Stimulated activated CD8-positive, alpha-beta memory T cell treated with anti-CD3 and anti-CD28 coated beads, Interleukin-2, amount 100 ng/mL, for 1 hour (primary cell): ENCODE measurements at places on chromosomes 12 and 14.

DNA sequence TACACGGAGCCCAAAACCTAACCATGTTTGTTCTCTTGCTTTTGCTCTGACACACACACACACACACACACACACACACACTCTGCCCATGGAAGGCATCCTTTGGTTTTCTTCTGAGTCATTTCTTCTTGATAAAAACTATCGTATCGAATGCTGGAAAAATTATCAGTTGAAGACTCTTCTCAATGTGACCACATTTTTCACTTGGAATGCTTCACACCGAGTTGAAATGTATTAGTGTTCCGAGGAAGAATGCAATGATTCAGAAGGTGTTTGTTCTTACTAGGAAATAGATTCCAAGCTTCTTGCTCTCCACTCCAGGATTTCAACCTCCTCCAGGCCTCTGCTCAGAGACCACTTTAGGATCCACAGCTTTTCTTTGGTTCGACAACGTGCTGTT lies 226.3 kb downstream of the MON2 start:
- no peak for DNase-seq

DNA sequence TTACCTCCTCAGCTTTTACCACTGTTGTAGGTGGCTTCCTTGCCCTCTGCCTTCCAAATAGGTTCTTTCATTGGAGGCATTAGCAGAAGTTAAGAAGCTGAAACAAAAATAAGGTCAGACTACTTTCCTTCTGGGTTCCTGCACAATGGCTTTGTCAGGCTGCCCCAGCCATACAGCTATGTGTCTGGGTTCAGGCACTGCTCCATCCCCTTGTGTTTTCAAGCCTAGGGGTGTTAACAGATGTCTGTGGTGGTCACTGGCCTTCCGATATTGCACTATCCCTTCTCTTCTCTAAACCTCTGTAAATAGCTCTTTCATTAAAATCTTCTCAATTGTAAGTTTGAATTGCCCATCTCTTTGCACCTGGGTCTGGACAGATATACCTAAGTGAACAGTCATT lies 728.9 kb downstream of the SLC16A7 start:
- no peak for DNase-seq

DNA sequence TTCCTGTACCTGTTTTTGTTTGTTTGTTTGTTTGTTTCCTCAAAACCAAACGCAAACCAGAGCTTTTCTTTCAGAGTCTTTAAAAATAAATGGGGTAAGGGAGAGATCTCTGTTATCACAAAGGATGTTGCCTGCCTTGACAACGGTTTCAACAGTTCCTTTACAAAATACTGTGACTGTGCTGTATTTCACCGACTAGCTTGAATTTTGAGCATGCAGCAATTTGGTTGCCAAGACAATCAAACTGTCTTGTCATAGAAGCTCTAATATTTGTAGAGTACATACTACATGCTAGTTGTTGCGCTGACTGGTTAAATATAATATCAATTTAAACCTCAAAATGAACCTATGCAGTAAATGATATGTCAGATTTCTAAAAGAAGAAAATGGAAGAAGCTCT lies 22.4 kb upstream of the TCP11L2 start:
- no peak for DNase-seq

DNA sequence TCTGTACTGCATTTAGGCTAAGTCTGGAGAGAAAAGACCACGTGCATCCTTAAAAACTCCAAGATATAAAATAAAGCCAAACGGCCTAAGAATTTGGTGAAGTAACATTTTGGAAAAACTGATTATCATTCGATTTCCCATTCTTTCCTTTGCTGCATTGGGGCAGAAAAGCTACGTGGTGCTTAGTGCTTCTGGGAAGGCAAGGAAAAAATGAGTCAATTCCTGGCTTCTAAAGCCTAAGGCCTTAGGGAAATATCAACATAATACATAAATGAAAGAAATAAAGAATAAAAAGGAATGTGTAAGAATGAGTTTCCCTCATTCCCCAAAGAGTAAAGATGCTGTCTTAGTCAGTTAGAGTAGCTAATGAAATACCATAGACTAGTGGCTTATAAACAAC lies 520.5 kb downstream of the GLT1D1 start:
- no peak for DNase-seq

- no peak for DNase-seq
Observed at GRCh38 chr14:66117600-66117999, 368.6 kb upstream of the CCDC196 start.

DNA sequence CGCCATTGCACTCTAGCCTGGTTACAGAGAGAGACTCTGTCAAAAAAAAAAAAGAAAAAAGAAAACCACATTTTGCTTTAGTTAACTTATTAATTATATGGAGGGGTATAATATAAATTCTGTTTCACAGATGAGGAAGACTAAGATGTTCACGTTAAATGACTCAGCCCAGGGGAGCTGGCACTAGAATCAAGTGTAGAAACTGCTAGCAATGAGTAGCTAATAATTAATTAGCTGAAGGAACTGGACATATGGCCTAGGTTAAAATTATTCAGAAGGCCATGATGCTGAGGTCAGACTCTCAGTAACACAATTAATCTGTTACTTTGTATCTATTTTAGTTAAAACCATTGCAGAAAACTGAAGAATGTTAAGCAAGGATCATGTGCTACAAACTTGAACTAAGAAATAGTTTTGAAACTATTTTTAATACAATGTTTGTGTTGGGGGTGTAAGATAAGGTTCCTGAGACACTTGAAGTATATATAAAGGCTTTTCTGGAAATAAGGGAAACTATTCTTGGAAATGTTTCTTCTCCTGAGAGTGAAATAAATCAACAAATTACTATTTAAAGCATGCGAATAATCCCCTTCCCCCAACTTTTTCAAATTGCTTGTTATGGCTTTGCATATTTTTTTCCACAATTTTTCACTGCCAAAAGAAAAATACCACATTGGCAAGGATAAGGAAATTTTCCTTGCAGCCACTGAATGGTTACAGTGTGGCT lies 589.3 kb downstream of the SOX5 start:
- no peak for DNase-seq

DNA sequence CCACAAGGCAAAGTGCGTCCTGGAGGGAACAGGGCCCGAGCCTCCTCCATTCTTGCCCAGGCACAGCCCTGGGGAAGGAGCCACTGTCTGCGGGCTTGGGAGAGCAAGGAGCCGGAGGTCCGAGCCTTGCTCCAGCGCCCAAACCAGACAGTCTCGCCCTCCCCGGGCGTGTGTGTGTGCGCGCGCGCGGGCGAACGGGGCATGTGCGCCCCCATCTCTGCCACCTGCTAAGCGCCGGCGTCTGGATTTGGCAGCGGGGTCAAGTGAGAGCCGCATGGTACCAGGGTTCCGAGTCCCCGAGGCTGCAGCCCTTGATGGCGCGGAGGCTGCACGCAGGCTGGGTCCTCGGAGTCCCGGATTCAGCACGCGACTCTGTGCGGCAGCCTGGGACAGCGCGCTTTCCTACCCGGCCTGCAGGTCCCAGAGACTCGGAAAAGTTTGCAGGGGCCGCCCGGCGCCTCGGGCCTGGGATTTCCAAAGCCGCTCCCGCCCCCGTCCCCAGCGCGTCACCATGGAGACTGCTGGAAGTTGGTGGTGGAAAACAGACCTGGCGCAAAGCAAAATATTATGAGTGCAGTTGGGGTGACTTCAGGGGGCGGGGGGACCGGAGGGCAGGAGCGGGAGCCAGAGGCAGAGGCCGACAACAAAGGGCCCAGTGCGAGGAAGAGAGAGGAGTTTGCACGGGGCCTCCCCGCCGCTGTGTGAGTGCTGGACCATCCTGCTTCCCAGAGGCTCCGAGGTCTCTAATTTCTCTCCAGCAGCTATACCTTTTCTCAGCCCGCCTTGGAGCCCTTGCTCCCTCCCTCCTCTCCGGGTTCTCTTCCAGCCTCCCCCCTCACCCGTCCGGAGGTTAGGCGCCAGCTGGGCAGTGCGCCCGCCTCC lies 4.2 kb downstream of the RFX4 start:
- no peak for DNase-seq

- DNase-seq: no peak
Observed at GRCh38 chr12:121279071-121279375, 17.5 kb downstream of the CAMKK2 start.

DNA sequence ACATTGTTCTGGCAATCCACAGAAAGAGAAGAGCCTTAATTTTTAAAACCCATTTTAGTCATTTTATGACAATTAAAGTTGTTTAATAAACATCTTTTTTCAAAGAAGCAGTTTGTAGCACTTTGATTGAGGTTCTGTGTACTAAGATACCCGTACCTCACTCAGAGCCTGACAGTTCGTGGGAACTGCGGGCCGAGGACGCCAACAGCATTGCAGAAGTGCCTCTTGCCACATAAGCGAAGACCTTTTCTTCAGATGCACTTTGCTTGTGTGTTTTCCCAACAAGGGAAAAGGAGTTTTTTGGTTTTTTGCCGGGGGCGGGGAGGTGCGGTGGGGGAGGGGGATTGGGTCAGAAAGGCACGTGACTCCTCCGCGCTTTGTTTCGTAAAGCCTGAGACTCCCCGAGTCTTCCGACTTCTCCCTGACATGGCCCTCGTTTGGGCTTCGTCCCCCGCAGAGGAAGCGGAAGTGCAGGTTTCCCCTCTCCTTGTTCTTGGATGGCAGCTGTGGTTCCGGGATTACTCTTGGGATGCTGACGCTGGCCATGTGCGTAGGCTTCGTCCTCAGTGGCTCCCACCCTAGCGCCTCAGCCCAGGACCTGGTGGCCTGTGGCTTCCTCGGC lies 70.8 kb downstream of the WDR20 start:
- DNase-seq: no peak

GRCh38 chr12:57430931-57431566 lies at the start of gene R3HDM2:
R3HDM2 (minus strand) TSS chr12:57431043; CDS start chr12:57310428, 120,615 bp downstream.
- DNase-seq: peak; percentile 91

- no peak for DNase-seq
Observed at GRCh38 chr14:72952171-72952570, 25.9 kb downstream of the DCAF4 start.

DNA sequence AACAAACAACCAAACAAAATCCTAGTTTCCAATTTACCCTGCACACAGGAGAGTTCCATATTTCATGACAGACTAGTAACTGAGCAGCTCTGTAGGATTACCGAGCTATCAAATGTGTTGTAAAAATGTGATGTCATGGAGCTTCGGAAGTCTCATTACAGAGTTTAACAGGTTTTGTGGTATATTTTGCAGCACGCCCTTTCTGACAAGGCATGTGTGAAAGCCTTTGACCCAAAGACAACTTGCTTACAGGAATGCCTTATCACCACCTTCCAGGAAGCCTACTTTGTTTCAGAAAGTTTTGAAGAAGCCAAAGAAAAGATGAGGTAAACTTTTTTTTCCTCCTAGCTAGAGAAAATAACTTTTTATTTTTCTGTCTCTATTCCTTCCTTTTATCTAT lies 92.4 kb downstream of the TPH2 start:
- DNase-seq: no peak

- DNase-seq: no peak
Observed at GRCh38 chr14:65776193-65776852, 363.8 kb downstream of the FUT8 start.

DNA sequence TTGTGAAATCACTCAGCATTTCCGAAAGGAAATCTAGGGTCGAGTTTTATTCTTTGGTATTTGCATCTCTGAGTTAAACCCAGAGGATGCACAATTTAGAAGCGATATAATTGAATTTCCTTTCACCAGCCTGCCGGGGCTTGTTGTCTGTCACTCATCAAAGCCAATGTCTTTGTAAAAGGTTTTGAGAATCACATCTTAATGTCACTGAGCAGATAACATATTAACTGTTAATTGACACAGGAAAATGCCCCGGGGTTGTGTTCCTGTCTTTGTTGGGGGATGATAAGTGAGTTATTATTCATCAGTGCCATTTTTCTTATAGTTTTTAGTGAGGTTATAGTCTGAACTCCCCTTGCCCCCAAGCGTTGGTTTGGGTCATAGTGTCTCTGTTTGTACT lies 73.4 kb downstream of the DUSP6 start:
- no peak for DNase-seq

GRCh38 chr12:28537474-28537873 lies 347.2 kb downstream of the CCDC91 start:
- no peak for DNase-seq

DNA sequence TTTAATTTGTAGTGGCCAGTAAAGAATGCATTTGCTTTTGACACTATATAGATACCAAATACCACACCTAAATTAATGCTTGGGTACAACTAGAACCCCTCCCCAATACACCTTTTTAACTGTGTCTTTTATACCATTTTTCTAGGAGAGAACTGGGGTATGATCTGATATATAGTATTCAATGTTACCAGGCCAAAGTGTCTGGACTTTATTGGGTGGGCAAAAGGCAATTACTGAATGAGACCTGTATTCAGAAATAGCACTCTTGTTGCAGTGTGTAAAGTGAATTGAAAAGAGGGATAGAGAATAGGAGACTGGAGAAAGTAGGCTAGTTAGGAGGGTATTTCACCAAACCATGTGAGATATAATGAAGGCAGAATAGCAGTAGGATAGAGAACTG lies 74.4 kb downstream of the SEC23A start:
- no peak for DNase-seq

GRCh38 chr14:105093038-105093430 lies 27.8 kb upstream of the GPR132 start:
- peak; percentile 48 for DNase-seq

DNA sequence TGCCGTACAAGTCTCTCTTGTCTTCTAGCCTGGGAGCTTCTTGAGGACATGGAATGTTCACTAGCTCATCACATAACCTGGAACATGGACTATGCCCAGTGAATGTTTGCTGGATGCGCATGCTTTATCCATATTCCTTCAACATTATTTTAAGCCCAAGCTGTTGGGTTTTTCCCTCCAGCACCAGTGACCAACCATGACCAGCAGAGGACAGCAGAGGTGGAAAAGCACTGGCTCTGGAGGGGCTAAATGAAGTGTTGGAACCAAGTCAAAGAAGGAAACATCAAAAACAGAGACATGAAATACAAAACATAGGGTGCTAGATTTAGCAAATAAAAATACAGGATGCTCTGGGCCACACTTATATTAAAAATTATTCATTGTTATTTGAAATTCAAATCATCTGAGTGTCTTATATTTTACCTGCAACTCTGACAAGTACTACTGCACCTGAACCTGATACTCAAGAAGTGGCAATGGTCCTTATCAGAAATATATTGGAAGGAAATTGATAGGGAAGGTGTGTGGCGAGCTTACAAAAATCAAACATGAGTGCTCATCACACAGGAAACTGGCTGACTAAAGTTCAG lies 23.1 kb upstream of the HELB start:
- DNase-seq: no peak

GRCh38 chr14:98375566-98375965 lies 896.4 kb downstream of the BCL11B start:
- DNase-seq: no peak

DNA sequence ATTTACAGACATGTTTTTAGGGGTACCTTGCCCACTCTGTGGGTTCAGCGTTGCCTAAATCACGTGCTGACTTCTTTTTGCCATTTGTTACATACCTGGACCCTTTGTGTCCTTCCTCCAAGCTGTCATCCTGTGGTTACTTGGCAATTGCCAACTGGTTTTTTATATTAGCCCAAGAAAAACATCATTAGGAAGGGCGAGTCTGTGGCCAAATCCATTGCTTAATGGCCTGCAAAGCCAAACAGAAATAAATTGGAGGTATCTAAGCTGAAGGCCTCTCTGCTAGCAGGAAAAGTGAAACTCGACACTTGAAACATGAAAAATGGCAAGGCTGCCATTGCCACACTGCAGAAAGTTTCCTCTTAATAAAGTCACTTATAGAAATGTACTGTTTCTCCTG lies 190.4 kb downstream of the NUAK1 start:
- no peak for DNase-seq
